ENCODE measurements at places on chromosomes 7 and 10. TPM values are rescaled to one million over a fixed set of nuclear protein-coding genes. Genes with fewer than 3 reads are reported as not detected.

GRCh38 chr7:127946111-127946510 is 85.1 kb downstream of the LRRC4 start:
- H3K27ac ChIP-seq, result no peak overlapping the region
- peaks cover 8% of the 10 kb centered on the region for H3K4me1 ChIP-seq
- H3K27me3 ChIP-seq, result no peaks in the 10 kb centered on the region
- H3K36me3 ChIP-seq, result peaks cover 87% of the 10 kb centered on the region
- H3K4me3 ChIP-seq, result no peak overlapping the region

The CDK14 gene
- 0.16 TPM for polyA plus RNA-seq

- no peak overlapping the region for H3K27ac ChIP-seq
- H3K4me1 ChIP-seq, result 0 out of 2 replicates have a peak, but pooled peaks cover 3% of the 10 kb centered on the region
- no peak for DNase-seq
Observed at GRCh38 chr10:48247680-48248079, 26.8 kb downstream of the FRMPD2 start.

DNA sequence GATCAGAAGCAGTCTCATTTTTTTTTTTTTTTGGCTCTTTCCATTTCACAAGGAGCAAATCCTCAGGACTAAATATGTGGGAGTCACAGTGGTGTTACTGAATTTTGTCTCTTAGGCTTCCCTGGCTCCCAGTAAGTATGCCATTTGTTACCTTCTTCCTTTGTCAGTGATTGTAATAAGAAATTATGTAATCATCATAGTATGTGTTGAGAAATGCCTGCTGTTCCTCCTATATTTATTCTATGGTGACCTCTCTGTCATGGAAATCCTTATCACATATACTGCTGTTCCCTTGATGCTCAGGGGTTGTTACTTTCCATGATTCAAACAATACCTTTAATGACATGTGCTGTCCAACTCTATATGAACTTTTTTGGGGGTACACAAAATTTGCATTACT is 4.8 kb upstream of the OR9A4 start:
- no peak overlapping the region for H3K4me3 ChIP-seq
- H3K36me3 ChIP-seq, result no peaks in the 10 kb centered on the region
- no peaks in the 10 kb centered on the region for H3K4me1 ChIP-seq
- DNase-seq, result no peak

DNA sequence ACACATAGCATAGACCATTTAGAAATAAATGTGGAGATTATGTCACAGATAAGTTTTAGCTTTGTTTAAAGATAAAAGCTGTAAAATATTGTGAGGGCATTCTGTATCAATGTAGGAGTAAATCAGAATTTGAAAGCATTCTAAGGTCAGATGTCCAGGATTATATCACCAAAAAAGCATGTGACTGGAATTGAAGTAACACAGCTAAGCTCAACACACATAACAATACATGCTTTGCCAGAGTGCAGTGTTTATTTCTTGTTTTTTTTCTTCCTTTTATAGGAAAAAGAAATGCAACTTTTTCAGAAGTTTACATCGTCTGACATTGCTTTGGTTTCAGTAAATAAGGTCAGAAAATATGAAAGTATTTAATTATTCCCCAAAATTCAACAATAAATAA is 183.4 kb downstream of the HTR7 start:
- H3K4me3 ChIP-seq, result no peak overlapping the region
- H3K36me3 ChIP-seq, result no peaks in the 10 kb centered on the region
- no peaks in the 10 kb centered on the region for H3K27me3 ChIP-seq

DNA sequence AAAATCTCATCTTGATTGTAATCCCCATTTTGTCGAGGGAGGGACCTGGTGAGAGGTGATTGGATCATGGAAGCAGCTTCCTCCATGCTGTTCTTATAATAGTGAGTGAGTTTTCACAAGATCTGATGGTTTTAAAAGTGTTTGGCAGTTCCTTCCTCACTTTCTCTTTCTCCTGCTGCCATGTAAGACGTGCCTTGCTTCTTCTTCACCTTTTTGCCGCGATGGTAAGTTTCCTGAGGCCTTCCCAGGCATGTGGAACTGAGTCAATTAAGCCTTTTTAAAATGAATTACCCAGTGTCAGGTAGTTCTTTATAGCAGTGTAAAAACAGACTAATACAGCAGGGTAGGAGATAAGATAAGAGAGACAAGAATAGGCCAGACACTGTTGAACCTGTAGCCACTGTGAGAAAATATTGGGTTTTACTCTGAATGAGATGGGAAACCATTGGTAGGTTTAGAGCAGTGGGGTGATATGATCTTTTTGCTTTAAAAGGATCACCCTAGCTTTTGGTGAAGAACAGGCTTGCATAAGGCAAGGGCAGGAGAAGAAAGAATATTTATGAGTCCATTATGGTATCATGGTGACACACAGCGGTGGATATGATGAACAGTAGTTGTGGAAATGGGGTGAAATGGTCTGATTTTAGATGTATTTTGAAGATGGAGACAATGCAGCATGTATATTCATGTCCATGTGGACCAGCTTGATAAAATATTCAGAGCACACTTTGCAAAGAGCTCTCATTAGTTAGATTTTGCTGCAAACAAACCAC is 11.5 kb downstream of the OR6B1 start:
- no peaks in the 10 kb centered on the region for H3K27me3 ChIP-seq
- H3K4me1 ChIP-seq, result no peaks in the 10 kb centered on the region
- H3K27ac ChIP-seq, result no peak overlapping the region
- no peak for DNase-seq

The C10orf143 gene
- polyA plus RNA-seq, result 0.08 TPM

The RELN gene
- polyA plus RNA-seq, result 23.6 TPM

The WDFY4 gene
- not detected for polyA plus RNA-seq

DNA sequence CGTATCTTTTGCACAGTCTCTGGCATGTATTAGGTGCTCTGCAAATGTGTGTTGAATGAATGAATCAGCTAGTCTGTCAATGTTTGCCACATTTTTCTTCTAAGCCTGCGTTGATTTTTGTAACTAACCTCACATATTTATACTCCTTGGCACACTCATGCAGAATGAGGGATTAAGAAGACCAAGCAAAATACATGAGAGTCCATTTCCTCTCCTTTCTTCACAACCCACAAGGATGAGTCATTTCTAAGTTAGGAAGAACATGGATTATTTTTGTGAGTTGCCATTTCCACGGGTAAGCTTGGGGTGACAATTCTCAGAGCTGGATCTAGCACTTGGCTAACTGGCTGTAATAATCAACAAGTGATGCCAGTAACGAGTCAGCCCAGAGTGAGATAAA is 158.8 kb downstream of the TWIST1 start:
- H3K27ac ChIP-seq, result no peak overlapping the region
- H3K4me3 ChIP-seq, result no peak overlapping the region
- DNase-seq, result no peak
- no peaks in the 10 kb centered on the region for H3K36me3 ChIP-seq

The IDI1 gene
- 114 TPM for polyA plus RNA-seq

The PIK3AP1 gene
- polyA plus RNA-seq, result 1.2 TPM

GRCh38 chr10:77428691-77429395 is 208.8 kb downstream of the KCNMA1 start:
- H3K36me3 ChIP-seq, result no peaks in the 10 kb centered on the region
- H3K27me3 ChIP-seq, result peaks cover 4% of the 10 kb centered on the region
- H3K4me1 ChIP-seq, result no peaks in the 10 kb centered on the region
- no peak overlapping the region for H3K27ac ChIP-seq
- DNase-seq, result peak; percentile 30

GRCh38 chr10:110610308-110610774 is 33.8 kb upstream of the RBM20 start:
- peaks cover 8% of the 10 kb centered on the region for H3K36me3 ChIP-seq
- no peak overlapping the region for H3K4me3 ChIP-seq
- H3K27ac ChIP-seq, result no peak overlapping the region
- no peaks in the 10 kb centered on the region for H3K27me3 ChIP-seq

The SPDYE3 gene
- polyA plus RNA-seq, result not detected

GRCh38 chr7:140639366-140640053 is 1.1 kb downstream of the DENND2A start:
- H3K4me3 ChIP-seq, result no peak overlapping the region
- H3K4me1 ChIP-seq, result peaks cover 16% of the 10 kb centered on the region
- H3K36me3 ChIP-seq, result no peaks in the 10 kb centered on the region
- DNase-seq, result no peak

DNA sequence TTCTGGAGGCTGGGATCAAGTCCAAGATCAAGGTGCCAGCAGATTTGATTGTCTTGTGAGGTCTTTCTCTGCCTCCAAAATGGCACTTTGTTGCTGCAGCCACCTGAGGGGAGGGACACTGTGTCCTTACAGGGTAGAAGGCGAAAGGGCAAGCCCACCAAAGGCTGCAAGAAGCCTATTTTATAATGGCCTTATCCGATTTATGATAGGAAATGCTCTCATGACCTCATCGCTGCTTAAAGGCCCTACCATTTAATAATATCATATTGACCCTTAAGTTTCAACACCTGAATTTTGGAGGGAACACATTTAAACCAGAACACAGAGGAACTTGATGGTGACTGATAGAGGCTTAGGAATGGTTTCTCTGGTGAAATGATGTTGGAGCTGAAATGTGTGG is 296.5 kb downstream of the TWIST1 start:
- no peak for DNase-seq
- no peak overlapping the region for H3K4me3 ChIP-seq
- no peaks in the 10 kb centered on the region for H3K4me1 ChIP-seq
- H3K27me3 ChIP-seq, result no peaks in the 10 kb centered on the region
- no peaks in the 10 kb centered on the region for H3K36me3 ChIP-seq

The C10orf105 gene
- polyA plus RNA-seq, result 0.11 TPM

DNA sequence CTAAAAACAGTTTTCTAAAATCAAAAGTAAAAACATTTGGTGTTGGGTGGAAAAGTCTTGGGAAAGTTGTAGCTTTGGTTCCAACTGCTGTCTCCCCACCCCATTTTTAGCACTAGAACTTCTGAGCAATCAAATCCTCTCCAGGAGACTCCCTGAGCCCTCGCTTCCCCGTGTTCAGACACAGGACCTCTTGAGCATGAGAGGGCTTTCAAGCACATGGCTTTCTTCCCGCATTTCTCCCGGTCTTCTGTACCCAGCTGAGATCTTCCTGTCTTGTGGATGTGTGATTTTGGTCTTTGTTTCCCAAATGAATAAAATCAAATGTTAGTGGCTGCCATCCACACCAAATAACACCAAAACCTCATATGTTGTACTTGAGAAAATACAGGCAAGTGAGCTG is 5.0 kb downstream of the CXCL12 start:
- no peaks in the 10 kb centered on the region for H3K36me3 ChIP-seq
- H3K27me3 ChIP-seq, result peaks cover 16% of the 10 kb centered on the region
- DNase-seq, result no peak
- H3K4me3 ChIP-seq, result no peak overlapping the region
- peaks cover 7% of the 10 kb centered on the region for H3K4me1 ChIP-seq
- H3K27ac ChIP-seq, result no peak overlapping the region

The SLC16A9 gene
- 1.6 TPM for polyA plus RNA-seq

DNA sequence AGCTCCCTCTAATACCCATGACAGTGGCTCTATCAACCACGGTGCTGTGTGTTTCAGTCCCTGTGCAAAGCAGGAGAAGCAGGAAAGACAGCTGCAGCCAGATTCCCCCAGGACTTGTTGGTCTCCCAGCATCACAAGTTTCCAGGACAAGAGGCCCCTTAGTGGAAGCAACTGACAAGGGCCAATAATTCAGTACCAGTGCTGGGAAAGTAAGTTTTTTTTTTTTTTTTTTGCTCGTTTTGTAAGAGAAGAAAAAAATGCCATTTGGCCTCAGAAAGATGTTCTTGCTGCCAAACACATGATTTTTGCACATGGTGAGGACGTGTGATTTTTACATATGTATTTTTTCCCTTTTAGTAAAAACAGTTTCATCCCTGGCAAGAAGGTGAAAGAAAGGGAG is 284.2 kb upstream of the ZMIZ1 start:
- peaks cover 36% of the 10 kb centered on the region for H3K27me3 ChIP-seq
- H3K36me3 ChIP-seq, result no peaks in the 10 kb centered on the region
- H3K27ac ChIP-seq, result no peak overlapping the region
- no peak overlapping the region for H3K4me3 ChIP-seq

The RAMP3 gene
- not detected for polyA plus RNA-seq

DNA sequence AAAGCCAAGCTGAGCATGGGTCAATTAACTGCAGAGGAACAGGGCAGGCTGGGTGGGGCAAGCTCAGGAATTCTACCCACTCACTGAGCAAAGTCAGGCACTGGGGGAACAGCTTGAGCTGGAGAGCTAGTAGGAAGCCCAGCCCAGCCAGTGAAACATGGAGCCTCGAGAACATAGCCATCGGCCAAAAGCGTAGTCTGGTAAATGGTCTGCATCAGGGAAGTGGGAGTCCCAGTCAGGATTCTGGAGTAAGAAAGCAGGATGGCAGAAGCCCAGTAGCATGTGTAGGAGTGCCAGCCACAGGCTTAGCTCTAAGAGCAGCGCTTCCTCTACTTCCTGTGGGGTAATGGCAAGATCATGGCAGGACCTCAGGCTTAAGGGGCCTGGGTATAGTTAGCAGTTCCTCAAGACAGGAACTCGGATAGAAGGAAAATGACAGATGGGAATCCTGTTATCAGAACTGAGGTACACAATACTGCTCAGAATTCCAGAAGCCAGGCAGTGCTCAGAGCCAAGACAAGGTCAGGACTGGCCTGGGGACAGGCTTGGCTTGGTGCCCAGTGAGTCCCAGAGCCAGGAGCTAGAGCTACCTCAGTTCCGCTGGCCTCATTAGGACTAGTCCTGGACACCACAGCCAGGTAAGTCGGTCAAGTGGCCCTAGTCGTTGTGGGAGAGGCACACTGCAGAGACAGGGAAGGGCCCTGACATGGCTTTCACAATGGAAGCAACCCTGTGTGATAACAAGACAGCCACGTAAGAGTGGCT is 65.4 kb upstream of the MXI1 start:
- H3K27me3 ChIP-seq, result 0 out of 2 replicates have a peak, but pooled peaks cover 4% of the 10 kb centered on the region
- H3K4me1 ChIP-seq, result no peaks in the 10 kb centered on the region
- no peak overlapping the region for H3K27ac ChIP-seq
- no peak overlapping the region for H3K4me3 ChIP-seq
- no peaks in the 10 kb centered on the region for H3K36me3 ChIP-seq
- DNase-seq, result no peak

DNA sequence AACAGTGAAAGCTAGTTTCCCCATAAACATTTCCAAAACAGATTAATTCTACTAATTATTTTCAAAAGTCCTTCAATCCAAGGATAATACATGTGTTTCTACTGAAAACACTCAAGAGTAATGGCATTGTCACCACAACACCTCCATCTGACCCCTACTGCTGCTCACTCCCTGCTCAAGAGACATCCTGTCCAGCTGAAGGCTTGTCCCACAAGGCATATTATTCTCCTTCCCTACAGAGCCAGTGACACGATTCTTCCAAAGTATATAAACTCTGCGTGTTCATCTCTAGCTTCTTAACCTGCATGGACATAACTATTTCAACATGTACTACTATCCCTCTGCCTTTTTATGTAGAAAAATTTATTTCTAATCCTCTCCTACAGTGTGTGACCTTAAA is 182.1 kb downstream of the CPEB3 start:
- no peaks in the 10 kb centered on the region for H3K4me1 ChIP-seq
- DNase-seq, result no peak
- H3K36me3 ChIP-seq, result no peaks in the 10 kb centered on the region
- no peak overlapping the region for H3K4me3 ChIP-seq
- H3K27ac ChIP-seq, result no peak overlapping the region

GRCh38 chr10:102341038-102341688 is 54.3 kb upstream of the NFKB2 start:
- no peak overlapping the region for H3K4me3 ChIP-seq
- no peaks in the 10 kb centered on the region for H3K27me3 ChIP-seq

The MAT1A gene
- polyA plus RNA-seq, result 0.19 TPM
